ENCODE measurements at places on chromosomes 16 and 17.

GRCh38 chr17:41734139-41734948 is at the start of gene HAP1:
Gene HAP1, minus strand, starts transcription at chr17:41734643. Its CDS starts 9 bp downstream, at chr17:41734634.
- DNase-seq, result no peak

DNA sequence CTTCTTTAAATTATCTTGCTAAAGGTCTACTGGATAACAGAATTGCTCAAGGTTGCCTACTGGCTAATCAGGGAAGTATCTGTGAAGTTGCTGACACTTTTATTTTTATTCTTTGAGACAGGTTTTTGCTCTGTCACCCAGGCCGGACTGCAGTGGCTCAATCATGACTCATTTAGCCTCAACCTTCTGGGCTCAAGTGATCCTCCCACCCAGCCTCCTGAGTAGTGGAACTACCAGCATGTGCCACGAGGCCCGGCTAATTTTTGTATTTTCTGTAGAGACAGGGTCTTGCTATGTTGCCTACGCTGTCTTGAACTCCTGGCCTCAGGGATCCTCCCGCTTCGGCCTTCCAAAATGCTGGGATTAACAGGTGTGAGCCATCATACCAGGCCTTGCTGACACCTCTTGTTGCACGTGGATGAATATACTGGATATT is 43.1 kb downstream of the GLG1 start:
- no peak for DNase-seq

- DNase-seq, result no peak
Observed at GRCh38 chr17:45374501-45374900, 57.7 kb upstream of the MAP3K14 start.

DNA sequence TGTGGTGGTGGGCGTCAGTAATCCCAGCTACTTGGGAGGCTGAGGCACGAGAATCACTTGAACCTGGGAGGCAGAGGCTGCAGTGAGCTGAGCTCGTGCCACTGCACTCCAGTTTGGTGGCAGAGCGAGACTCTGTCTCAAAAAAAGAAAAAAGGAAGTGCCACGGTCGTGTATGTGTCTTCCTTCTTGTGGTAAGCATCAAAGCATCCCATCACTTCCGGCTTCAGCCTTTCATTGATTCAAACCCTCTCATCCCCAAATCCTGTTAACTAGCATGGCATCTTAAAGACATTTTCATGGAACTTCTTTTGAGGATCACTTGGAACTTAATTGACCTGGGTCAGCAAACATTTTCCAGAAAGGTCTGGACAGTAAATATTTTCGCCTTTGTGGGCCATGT is 126.2 kb downstream of the CPPED1 start:
- no peak for DNase-seq

DNA sequence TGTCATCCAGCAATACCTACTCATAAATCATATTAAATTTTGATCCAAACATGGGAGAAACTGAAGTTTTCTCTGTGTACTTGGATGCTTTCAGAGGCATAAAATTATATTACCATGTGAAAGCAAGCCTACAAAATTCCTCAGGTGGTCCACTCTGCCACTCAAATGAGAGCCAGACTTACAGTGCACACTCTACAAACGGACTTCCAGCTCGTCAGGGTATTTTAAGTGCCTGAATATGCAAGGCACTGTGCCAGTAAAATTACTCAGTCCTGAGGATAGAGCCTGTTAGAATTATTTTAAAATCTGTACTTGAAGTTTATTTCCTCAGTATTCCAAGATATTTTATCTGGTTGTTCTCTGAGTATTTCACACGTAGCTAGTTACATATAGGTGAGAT is 54.5 kb downstream of the TENT4B start:
- DNase-seq, result no peak

DNA sequence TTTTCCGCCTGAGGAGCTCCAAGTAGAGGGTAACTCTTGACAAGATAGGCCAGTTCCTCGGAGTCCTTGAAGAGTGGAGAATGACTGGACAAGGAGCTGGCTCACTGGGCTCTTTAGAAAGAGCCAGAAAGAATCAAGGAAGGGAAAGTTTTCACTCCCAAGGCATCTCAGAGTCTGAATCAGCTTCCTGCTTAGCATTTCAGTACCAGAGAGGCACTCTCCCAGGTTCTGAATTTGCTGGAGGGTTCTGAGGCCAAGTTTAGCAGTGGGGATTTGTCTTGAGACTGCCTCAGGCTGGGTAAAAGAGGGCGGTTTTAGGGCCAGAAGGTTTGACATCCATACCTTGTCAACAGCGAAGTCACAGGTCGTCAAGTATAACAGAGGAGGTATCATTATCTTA is 25.5 kb downstream of the GP2 start:
- no peak for DNase-seq

GRCh38 chr17:81647640-81648012 is 8.7 kb downstream of the PDE6G start:
- DNase-seq, result no peak

- DNase-seq, result no peak
Observed at GRCh38 chr16:30896261-30896888, at the start of gene CTF1. Gene CTF1, plus strand, starts transcription at chr16:30896614. Its CDS starts 30 bp downstream, at chr16:30896644.

- DNase-seq, result no peak
Observed at GRCh38 chr16:5791011-5791657, 693.5 kb upstream of the EEF2KMT start.

Measured in stimulated activated CD8-positive, alpha-beta memory T cell treated with anti-CD3 and anti-CD28 coated beads, Interleukin-15, amount 100 ng/mL, for 24 hours (primary cell).